Vagina (tissue), 2 donors: ENCODE measurements at places on chromosomes 1 and 21.

DNA sequence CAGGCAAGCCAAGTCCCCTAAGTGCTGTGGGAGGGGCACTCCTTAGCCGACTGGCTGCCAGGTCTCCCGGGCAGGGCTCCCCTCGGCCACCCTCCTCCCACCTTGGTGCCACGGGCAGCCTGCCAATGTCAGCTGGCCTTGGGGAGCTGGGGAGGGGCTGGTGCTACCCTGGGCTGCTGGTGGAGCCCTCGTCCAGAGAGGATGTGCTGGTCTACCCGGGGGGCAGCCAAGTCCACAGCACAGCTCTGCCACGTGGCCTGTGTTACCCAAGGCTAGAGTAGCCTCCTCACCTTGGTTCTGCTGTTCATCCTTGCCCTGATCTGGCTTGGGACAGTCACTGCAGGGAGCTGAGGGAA lies 42.9 kb downstream of the CRYAA start:
- no peak for DNase-seq

DNA sequence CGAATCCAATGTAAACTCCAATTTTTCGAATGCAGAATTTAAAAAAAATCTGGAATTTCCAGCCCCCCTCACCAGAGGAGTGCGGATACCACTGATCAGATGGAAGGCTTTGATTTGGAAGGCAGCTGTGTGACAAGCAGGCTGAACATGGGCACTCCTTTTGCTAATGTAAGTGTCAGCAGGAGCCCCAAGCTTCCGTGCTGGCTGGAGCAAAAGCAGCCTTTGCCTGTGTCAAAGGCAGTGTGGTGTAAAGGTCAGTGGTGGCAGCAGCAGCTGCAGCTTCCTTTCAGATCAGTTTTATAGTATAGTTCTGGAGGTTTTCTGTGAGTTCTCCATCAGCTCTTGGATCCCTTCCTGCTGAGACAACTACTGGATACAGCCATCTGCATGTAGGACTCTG lies 259.9 kb downstream of the CTH start:
- no peak for DNase-seq

GRCh38 chr1:158362941-158363340 lies 9.2 kb downstream of the CD1E start:
- DNase-seq, result no peak

DNA sequence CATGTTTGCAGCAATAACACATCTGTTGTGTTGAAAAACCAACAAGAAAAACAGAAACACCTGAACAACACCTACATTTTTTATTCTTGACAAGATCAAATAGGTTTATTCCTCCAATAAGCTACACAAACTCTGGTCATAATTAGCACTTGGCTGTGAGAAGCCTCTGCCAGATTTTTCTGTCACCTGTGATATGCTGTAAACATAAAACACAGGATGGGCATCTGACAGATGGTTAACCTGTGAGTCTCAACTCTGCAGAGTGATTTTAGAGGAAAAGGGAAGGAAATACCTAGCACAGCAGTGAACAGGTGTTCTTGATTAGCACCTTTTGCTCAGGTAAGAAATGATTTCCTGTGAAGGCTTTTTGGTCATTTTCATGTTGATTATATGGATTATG lies 175.4 kb upstream of the COA6 start:
- DNase-seq, result no peak

- no peak for DNase-seq
These were observed 198.7 kb upstream of the LHX8 start for GRCh38 chr1:74935446-74935845.

DNA sequence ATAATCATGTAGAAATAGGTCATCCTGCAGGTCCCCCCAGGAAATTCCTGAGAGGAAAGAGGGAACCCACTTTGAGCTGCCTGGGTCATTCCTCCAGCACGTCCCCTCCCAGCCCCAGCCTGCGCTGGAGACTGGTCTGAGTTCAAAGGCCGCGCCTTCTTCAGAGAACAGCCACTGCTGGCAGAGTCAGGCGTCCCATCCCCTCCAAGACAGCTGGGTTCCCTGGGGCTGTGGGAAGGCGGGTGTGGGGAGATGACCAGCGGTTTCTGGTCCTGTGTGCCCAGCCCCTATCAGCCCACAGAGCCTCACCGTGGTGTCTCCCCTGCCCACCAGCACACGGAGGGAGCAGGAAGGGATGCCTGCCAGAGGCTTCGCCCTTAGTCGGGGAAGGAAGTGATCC lies 18.0 kb upstream of the TRAPPC10 start:
- no peak for DNase-seq

GRCh38 chr1:27671964-27672749 lies at the start of gene IFI6:
IFI6 (minus strand) TSS chr1:27672192; CDS start chr1:27669314, 2,878 bp downstream.
- DNase-seq, result no peak

DNA sequence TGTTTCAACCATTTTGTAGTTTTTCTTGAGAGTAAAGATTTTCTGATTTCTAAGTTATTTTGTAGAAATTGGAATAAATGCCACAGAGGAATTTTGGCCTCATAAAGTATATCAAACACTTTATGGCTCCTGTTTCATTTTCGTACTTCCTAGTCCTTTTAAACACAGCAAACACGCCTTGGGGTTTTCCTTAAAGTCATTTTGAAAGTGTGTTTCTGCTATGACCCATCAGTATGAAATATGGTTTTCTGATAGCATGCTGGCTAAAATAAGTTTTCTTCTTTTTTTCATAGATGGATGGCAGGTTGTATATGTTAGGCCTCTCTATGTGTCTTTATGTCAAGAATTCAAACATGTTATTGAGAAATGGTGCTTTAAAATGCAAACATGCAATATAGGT lies 940.1 kb upstream of the TMPRSS15 start:
- no peak for DNase-seq

DNA sequence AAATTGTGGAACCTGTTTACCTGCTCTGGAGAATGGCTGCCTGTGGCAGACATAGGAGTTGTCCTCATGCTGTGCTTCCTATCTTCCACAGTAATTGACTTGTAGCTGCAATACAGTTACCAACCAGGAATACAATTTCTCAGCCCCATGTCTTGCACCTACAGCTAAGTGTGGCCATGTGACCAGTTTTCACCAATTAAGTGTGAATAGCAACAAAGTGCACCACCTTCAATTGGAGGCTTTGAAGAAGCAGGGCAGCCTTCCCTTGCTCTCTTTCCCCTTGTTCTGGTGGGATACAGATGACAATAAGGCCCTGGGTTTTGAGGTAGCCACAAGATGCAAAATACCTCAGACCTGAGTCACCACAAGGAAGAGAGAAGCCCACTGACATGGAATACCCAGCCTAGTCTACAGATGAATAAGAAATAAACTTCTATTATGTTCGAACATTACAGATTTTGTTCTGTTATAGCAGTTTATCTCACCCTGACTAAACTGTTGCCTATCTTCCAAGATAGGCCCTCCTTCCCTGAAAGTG lies 70.2 kb upstream of the S1PR1 start:
- no peak for DNase-seq

- no peak for DNase-seq
These were observed 5.3 kb downstream of the FCER1A start for GRCh38 chr1:159307346-159308020.

GRCh38 chr1:231248778-231249177 lies 7.8 kb downstream of the GNPAT start:
- no peak for DNase-seq

- no peak for DNase-seq
These were observed 168.6 kb downstream of the TRIM33 start for GRCh38 chr1:114342376-114342775.

- DNase-seq, result no peak
These were observed 16.2 kb upstream of the LY9 start for GRCh38 chr1:160779626-160780397.

- no peak for DNase-seq
These were observed 68.0 kb downstream of the DISC1 start for GRCh38 chr1:231694465-231695077.
